ENCODE measurements at places on chromosomes 11 and 22.
A peak's percentile ranks its signal among the peaks of the same experiment; 100 is the strongest.

GRCh38 chr22:43466710-43467109 lies 54.9 kb downstream of the MPPED1 start:
- DNase-seq, result no peak

DNA sequence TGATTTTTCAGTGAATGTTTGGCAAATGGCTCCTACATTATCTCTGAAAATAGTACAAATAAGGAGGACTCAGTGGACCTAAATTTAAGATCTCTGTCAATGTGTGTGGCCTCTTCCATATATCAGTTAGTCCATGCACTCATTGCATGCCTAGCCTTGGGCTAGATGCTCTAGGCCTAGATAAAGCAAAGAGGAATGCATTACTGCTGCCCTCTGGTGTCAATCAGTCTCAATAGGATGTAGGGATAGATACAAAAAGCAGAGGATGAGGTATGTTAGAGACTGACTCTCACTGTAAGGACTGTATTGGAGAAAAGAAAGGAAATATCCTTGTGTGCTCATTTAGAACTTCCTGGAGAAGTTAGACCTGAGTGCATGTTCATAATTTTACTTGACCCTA lies 42.0 kb downstream of the MS4A2 start:
- DNase-seq, result no peak

DNA sequence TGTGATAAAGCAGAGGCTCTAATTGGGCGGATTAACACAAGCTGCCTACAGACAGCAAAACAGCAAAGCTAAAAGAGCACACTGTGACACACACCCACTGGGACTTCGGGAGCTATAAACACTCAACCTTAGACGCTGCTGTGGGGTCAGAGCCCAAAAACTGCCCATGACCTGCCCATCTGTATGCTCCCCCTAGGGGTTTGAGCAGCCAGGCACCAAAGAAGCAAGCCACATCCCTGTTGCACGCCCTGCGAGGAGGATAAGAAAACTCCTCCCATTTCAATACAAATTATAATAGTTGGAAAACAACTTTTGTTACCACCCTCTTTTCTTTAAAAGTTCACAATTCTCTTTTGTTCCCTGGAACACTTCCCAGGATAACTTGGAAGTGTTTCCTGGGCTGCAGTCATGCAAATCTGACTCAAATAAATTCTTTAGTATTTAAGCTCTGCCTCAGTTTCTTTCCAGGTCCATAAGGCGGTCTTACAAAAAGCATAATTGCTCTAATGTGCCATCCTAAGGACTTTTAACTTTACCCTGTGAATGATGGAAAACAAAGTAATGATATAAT lies 86.4 kb downstream of the DLG2 start:
- no peak for DNase-seq

- no peak for DNase-seq
Measured at GRCh38 chr22:43079742-43080141, 9.4 kb downstream of the TTLL1 start.

- DNase-seq, result no peak
Measured at GRCh38 chr11:70839851-70840250, 412.5 kb downstream of the SHANK2 start.

- DNase-seq, result peak; percentile 25
Measured at GRCh38 chr11:74683279-74683871, 47.9 kb downstream of the CHRDL2 start.

DNA sequence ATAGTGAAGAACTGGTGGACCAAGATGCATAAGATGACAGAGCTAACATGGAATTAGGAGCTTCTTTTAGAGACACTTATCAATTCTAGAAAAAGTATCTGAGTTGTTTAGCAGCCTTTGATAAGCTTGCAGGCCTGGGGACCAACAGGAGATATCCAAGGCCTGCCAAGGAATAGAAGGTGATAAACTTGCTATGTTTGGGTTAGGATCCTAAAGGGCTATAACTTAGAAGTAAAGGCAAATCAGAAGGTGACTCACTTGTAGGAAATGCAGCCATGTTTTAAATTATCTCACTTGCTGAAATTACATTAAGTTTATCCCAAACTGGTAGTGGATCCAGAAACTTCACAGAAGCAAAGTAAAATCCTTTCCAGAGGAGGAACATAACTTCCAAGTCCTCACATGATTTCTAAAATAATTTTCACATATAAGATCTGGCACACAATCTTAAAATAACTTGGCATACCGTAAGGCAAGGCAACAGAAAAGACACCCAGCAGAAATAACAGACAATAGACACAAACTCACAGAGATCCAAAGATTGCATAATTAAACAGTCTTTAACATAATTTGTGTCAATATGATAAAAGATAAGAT lies 69.6 kb upstream of the TEAD1 start:
- DNase-seq, result peak; percentile 55

- DNase-seq, result peak; percentile 85
Measured at GRCh38 chr11:119509969-119510401, 87.0 kb upstream of the THY1 start.

DNA sequence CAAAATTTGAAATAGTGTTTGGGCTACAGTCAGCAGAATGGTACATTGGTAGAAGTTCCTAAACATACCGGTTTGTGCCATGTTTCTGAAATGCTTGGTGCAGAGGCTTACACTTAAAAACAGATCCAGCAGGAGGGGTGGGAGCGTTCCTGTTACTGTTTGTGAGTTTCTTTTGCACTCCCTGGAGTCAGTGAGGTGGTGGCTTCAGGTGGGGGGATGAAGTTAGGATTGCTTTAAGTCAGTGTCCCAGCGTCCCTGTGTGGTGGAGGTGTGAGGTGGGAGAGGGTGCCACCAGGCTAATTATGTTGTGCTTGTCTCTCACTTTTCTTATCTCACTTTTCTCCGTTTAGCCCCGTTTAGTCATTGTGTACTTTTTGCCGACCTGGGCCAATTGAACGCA lies 9.7 kb downstream of the TNRC6B start:
- DNase-seq, result no peak

GRCh38 chr22:47102648-47103047 lies 340.2 kb downstream of the TBC1D22A start:
- DNase-seq, result no peak

GRCh38 chr11:63564056-63564774 lies 1.0 kb upstream of the PLAAT2 start:
- DNase-seq, result no peak

GRCh38 chr11:80097146-80097545 lies 656.3 kb upstream of the TENM4 start:
- DNase-seq, result no peak

- DNase-seq, result peak; percentile 59
Measured at GRCh38 chr22:37639070-37639760, at the start of gene SH3BP1. Gene SH3BP1 (plus strand): TSS chr22:37639669. CDS start chr22:37639788, 119 bp downstream.

DNA sequence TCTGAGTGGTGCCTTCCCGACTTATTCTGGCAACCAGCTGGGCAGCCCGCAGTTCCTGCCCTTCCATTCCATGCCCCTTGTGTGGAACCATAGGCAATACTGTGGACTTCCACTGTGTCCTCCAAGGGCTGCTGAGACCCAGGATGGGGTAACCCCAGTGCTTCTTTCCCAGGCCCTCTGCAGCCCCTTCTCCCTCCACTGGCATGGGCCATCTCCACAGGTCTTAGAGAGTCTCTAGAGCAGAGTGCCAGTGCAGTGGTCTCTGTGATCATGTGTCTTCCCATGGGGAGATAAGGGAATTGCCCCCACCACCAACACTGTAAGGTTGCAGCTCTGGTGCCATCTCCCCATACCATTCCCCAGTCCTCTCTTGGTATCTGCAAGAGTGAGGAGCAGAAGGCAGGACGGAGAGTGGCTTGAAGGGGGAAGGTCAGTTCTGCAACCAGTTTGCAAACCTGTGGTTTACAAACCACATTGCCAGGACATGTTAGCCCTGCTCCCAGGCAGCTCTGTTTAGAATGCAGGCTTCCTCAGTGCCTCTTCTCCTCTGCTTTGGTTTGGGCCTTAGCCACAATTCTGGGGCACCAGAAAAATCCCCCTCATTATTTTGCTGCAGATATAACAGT lies 20.9 kb upstream of the DRD2 start:
- no peak for DNase-seq

DNA sequence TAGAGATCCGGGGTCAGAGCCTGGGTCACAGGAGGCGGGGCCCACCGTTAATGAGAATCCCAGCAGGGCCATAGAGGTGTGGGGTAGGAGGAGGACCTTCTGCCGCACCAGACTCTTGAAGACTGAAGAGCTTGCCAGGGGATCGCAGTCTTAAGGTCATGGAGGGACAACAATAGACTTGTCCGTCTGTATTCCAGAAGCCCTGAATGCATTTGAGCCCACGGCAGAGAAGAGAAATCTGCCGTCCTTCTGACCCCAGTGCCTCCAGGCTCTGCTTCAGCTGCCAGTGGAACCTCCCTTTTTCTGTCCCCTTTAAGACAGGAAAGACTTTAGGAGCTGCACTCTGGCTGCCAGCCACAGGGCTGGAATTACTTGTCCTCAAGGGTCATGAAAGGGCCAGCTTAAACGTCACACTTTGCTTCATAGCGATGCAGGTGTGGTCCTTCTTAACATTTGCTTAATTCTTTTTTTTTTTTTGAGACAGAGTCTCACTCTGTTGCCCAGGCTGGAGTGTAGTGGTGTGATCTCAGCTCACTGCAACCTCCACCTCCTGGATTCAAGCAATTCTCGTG lies 15.5 kb upstream of the ST3GAL4 start:
- peak; percentile 64 for DNase-seq

GRCh38 chr11:19301361-19301760 lies 60.6 kb upstream of the E2F8 start:
- DNase-seq, result peak; percentile 14

- DNase-seq, result no peak
Measured at GRCh38 chr11:86993031-86993430, 37.8 kb upstream of the FZD4 start.

DNA sequence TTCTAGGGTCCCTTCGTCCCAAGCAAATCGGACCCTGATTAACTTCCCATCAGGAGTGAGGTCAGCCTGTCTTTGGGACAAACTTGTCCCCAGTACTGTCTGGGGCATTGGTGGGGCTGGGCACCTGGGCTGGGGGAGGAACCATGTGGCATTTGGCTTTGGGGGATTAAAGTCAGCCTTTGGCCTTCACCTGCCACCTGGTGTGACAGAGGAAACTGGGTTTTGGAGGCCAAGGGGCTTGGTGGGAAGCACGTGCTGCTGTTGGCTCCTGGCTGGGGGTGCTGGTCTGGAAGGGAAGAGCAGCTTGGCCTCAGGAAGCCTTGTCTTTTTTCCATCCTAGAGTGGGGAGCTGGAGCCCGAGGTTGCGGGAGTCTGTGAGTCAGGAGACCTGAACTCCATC lies 78.4 kb upstream of the NECTIN1 start:
- DNase-seq, result no peak

GRCh38 chr11:67102664-67103063 lies 16.4 kb upstream of the KDM2A start:
- DNase-seq, result no peak

DNA sequence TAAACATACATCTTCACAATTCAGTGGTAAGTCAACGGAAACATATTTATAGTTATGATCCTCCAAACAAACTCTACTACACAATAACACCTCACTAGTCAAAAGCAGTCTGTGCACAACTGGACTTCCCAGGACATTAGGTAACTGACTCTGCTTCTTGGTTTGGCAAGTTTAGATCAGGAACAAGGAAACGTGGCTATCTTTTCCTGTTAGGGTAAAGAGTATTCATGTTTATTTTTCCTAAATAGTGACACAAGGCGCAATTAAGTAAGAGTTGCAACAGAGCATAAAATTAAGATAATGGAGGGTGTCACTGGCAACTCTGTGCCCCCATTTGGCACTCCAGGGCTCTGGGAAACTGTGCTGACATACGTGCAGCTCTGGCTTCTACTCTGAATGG lies 70.2 kb upstream of the TP53AIP1 start:
- no peak for DNase-seq

- no peak for DNase-seq
Measured at GRCh38 chr11:35850191-35850590, 93.7 kb upstream of the LDLRAD3 start.

DNA sequence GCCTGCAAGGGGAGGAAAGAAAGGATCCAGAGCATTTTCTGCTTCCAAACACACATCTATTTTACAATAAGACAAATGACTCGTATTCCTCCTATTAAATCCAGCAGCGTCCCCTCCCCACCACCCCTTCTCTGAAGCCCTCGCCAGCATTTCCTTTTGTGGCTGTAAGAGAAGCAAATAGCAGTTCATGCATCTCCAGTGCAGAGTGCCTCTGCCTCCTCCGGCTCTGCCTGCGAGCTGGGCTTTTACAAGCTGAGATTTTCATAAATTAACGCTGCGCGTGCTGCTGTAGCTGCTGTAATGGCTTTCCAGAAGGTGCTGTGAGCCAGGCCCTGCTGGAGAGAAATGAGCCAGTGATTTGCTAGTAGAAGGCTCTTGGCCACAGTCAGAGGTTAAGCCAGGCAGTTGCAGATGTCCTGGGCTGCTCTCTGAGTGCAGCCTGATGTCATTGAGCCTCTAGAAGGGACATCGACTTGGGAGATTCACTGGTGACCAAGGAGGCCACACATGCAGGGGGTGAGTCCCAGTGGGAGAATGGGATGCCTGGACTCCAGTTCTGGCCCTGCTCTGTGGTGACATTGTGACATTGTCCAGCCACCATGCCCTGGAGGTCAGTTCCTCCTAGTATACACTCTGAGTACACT lies 134.5 kb upstream of the NAV2 start:
- peak; percentile 95 for DNase-seq

GRCh38 chr22:19360300-19360792 lies 68.8 kb upstream of the CLTCL1 start:
- DNase-seq, result no peak

DNA sequence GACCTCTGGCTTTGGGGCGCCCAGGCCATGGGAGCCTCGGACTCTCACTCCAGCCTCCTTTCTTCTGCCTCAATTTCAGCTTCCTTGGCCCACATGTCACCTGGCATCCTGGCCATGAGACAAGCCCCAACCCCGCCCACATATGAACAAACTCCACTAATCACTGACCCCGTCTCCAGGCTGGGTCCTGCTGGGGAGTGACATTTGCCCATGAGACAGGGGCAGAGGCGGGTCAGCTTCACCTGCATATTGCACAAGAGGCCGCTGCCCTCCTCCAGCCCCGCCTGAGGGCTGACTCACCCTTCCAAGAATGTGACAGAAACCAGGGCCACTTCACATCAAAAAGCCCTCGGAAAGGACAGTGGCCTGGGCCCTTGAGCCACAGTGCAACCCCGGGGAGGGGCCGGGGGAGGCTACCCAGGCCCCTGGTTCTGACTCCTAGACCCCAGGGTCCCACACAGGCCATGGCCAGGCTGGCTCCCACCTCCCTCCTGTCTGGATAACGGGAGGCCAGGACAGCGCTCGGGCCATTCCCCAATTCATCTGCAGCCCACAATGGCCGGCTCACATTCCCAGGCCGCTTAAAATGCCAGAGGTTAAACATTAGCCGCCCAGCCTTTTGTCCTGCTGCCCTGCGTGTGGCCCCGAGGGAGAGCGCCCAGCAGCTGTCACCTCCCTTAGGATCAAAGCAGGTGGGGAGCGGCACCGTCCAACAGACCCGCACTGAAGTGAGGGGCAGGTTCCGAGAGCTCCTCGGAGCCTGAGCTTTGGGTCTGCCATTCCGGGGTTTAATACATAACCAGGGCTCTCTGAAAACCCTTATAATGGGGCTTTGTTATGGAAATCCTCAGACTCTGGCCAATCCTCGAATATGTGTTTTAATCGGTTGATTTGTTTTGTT lies 42.3 kb downstream of the TRMU start:
- peak; percentile 35 for DNase-seq

GRCh38 chr11:108873310-108873709 lies 208.4 kb downstream of the DDX10 start:
- DNase-seq, result peak; percentile 81

All from EH (cell line).